ENCODE measurements at places on chromosomes 5 and 9. TPM values are rescaled to one million over a fixed set of nuclear protein-coding genes. Genes with fewer than 3 reads are reported as not detected.

ROR2 gene
- total RNA-seq, result 32.3 TPM

DAB2 gene
- 112 TPM for total RNA-seq

FOCAD gene
- 43.5 TPM for total RNA-seq

PCDHA10 gene
- total RNA-seq, result 0.48 TPM

IL17B gene
- total RNA-seq, result 1.3 TPM

POLR3G gene
- 1.3 TPM for total RNA-seq

SLC4A9 gene
- 0.11 TPM for total RNA-seq

SPATA31E1 gene
- total RNA-seq, result not detected

HAUS6 gene
- 7.6 TPM for total RNA-seq

IL4 gene
- not detected for total RNA-seq

ZNF300 gene
- 11.3 TPM for total RNA-seq

SLC36A3 gene
- not detected for total RNA-seq

KLHL9 gene
- 21.0 TPM for total RNA-seq
